HT-29 (cell line): ENCODE measurements at places on chromosomes 11 and 22.

GRCh38 chr11:85918910-85919794, 64.0 kb downstream of the CCDC83 start:
- DNase-seq, result no peak

DNA sequence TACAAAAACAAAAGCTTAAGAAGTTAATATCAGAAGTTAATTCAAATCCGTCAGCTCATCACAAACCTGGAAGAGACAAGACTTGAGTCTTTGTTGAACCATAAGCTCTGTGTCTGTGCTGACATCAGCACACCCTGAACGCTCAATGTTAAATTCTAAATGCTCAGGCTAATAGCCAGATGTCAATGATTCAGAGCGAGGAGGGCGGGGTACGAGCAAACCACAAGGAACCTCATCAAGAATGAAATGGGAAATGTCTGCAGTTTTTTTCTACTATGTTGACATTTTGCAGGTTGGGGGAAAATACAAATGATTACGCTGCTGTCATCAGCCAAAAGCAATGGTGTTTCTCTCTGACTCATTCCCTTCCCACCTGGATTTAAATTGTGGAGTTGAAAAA, 1057.2 kb downstream of the NTM start:
- no peak for DNase-seq

GRCh38 chr11:12625438-12626071, 48.7 kb upstream of the TEAD1 start:
- DNase-seq, result no peak

- no peak for DNase-seq
Measured at GRCh38 chr11:27253224-27253623, 109.8 kb downstream of the CCDC34 start.

DNA sequence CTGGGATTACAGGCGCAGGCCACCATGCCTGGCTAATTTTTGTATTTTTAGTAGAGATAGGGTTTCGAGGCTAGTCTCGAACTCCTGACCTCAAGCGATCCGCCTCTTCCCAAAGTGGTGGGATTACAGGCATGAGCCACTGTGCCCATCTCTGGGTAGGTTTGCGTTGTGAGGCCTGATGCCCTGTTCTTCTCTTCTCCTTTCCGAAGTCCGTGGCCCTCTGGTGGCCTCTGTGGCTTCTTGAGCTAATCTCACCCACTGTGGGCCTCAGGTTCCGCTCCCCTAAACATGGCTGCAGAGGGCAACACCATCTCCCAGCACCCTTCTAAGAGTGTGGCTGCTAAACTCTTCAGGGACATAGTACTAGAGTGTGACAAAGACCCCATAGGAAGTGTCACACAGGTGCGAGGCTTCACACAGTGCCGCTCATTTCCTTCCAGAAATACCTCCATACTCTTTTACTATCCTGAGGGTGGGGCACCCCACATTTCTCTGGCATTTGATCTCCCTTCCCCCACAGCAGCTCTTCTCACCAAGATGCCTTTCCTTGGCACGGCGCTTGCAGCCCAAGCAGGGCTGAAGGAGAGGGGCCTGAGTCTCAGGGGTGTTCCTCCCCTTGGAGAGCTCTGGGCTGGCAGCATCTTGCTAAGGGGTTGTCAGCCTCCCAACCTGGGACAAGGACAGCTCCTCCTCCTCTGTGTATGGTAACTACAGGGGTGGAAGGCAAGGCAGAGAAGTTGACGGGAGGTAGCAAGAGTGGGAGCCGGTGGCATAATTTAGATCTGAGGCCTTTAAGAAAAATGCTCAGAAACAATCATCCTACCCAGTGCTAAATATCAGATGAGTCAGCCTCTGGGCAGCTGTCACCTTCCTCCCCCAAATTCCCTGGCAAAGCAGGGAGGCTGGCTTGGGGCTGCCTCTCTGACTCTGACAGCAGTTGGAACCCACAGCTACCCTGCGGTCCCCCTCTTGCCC, 6.1 kb downstream of the THY1 start:
- DNase-seq, result no peak

DNA sequence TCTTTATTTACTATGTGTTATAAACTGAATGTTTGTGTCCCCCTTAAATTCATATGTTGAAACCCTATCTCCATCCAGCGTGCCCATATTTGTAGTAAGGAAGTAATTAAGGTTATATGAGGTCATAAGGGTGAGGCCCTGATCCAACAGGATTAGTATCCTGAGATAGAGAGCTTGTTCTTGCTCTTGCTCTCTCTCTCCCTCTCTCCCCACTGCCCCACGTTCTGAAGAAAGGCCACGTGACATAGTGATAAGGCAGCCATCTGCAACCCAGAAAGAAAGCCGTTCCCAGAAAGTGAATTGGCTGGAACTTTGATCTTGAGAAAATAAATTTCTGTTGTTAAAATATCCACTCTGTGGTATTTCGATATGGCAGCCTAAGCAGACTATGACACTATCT, 212.5 kb downstream of the SWAP70 start:
- no peak for DNase-seq

GRCh38 chr11:46050003-46050461, 71.2 kb downstream of the PHF21A start:
- no peak for DNase-seq

GRCh38 chr22:29307596-29308147, 1.2 kb downstream of the GAS2L1 start:
- DNase-seq, result no peak

DNA sequence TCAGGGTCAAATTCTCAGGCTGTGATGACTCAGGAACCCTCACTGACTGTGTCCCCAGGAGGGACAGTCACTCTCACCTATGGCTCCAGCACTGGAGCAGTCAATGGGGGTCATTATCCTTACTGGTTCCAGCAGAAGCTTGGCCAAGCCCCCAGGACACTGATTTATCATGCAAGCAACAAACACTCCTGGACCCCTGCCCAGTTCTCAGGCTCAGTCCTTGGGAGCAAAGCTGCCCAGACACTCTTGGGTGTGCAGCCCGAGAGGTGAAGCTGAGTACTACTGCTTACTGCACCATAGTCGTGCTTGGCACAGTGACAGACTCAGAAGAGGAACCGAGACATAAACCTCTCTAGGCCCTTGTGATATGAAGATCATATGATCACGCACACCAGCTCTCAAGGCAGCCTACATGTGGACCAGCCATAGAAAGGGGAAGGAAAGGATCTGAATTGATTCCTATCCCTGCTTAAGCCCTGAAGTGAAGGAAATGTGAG, 58.2 kb downstream of the ZNF280B start:
- DNase-seq, result no peak

DNA sequence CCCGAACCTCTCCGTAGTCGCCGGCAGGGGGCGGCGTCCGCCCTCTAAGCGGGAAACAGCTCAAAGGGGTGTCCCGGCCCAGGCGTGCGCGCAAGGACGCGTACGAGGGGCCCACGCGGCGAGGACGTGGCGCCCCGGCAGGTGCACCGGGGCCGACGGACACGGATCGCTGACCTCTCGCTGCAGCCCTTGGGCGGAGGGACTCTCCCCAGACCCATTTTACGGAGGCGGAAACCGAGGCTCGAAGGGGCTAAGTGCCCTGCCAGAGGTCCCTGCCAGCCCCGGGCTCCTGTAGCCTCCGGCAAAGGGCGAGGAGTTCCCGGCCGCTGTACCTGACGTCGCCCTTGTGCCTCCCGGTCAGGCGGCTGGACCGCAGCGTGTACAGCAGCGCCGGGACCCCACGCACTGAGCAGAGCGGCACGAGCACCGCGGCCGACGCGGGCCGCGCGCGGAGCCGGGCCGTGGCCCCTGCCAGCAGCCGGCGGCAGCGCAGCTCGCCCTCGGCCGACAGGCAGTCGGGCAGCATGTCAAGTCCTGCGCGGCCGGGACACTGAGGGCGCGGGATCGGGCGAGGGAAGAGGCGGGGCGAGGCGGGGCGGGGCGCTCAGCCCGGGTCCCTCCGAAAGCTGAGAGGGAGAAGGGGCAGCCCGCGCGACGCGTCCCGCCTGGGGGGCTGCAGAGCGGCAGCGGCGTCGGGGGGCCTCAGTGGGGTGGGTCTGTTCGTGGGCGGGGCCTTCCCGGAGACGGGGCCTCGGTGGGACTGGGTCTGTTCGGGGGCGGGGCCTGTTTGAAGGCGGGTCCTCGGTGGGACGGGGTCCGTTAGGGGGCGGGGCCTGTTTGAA, at the start of gene NUDT8:
NUDT8 (minus strand) TSS at position 552 of the 842 bp plus-strand sequence; CDS start at position 526, 26 bp downstream.
- peak; percentile 91 for DNase-seq

DNA sequence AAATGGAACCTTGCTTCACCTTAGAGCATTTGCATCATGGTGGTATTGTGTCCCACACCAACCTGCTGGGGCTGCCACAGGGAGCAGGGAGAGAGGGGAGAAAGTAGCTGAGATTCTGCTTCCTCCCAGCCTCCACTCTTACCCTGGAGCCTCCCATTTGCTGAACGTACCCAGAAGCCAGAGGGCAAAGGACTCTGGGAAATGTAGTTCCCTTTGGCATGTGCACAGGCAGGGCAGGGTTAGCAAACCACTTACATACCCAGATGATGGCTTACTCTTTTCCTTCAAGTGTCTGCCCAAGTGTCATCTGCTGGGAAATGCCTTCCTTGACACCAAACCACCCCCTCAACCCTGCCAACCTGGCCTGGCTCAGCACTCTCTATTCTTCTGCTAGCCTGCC, 16.9 kb downstream of the SMIM38 start:
- peak; percentile 29 for DNase-seq

GRCh38 chr22:33875316-33875715, 45.0 kb downstream of the LARGE1 start:
- DNase-seq, result no peak

- no peak for DNase-seq
Measured at GRCh38 chr11:75879737-75880136, 64.7 kb downstream of the UVRAG start.

DNA sequence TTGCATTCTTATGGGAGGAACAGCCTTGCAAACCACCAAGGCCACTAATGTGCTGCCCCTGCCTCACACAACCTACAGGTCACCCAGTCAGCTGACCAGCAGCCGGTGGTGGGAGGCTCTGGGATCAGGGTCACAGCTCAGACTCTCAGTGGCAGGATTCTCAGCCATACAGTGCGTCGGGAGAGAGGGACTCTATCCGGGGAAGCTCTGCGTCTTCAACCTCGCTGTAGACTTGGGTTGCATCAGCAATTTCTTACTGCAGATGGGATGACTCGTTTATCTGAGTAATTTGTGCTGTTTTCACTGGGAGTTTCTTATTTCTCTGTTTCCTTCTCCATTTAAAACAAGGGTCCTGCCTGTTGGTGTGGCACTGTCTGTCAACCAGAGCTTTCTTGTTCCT, 257.7 kb downstream of the TBC1D22A start:
- no peak for DNase-seq

DNA sequence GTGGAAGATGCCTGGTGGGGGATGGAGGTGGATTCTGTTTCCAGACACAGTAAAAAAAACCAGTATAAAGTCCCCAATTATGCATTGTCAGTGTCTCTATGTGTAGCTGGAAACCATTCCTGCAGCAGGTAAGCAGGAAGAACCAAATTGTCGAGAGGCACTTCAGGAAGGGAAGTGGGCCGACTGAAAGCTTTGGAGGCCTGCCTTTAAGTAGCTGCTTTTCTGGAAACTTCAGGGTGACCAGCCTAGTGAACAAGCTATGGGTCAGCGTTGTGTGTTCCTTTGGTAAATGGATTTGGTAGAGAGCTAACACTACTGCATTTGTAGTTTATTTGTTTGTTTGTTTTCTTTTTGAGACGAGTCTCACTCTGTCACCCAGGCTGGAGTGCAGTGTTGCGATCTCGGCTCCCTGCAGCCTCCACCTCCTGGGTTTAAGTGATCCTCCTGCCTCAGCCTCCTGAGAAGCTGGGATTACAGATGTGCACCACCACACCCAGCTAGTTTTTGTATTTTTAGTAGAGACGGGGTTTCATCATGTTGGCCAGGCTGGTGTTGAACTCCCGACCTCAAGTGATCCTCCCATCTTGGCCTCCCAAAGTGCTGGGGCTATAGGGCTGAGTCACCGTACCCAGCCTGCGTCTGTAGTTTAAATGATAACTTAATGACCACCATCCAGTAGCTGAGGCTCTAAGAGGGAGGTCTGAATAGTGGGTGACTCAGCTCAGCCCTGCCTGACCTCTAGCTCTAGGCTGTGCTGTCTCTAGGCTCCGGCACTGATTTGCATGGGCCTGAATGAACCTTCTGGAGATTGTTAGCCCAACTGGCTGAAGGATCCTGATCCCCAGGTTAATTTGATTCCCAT, 12.8 kb downstream of the PTPRJ start:
- DNase-seq, result no peak

DNA sequence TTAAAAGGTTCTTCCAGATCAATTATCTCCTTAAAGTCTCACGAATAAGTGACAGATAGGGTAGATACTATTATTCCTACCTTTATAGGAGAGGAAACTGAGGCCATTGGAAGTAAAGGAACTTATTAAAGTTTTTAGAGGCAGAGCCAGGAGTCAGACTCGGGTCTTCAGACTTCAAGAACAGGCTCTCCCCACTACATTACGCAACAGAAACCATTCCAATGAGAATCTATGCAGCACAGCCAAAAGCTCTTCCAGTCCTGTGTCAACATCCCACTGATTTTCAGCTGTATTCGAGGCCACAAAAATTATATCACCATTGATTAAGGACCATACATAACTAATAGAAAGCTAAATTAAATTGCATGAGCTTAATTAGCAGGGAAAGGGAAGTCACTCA, 77.4 kb downstream of the RELT start:
- DNase-seq, result no peak

DNA sequence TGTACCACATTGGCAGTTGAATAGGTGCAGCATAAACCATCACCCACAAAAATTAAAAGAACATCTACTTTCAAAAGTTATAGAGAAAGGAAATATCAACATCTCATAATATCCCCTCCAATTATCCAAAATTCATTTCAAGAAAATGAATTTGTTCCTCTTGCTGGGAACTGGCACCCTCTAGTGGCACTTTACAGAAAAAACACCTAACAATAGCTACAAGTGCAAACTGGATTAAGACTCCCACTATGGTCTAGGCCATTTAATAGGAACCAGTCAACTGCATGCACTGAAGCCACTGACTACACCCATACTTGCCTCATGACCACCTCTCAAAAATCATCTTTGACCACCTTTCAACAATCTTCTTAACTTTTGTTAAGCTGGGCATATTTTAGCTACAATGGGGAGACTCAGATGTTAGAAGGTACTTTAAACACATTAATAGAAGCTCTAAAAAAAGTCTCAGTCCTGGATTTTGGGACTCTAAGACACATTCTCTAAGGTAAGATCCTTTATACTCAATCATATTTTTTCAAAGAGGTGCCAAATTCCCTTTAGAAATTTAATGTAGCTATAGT, 17.3 kb downstream of the TRAF6 start:
- DNase-seq, result peak; percentile 76
